ENCODE measurements at places on chromosomes 5 and 9.
A peak's percentile ranks its signal among the peaks of the same experiment; 100 is the strongest.

- no peak for DNase-seq
These were observed 136.3 kb downstream of the ASTN2 start for GRCh38 chr9:117278471-117279035.

DNA sequence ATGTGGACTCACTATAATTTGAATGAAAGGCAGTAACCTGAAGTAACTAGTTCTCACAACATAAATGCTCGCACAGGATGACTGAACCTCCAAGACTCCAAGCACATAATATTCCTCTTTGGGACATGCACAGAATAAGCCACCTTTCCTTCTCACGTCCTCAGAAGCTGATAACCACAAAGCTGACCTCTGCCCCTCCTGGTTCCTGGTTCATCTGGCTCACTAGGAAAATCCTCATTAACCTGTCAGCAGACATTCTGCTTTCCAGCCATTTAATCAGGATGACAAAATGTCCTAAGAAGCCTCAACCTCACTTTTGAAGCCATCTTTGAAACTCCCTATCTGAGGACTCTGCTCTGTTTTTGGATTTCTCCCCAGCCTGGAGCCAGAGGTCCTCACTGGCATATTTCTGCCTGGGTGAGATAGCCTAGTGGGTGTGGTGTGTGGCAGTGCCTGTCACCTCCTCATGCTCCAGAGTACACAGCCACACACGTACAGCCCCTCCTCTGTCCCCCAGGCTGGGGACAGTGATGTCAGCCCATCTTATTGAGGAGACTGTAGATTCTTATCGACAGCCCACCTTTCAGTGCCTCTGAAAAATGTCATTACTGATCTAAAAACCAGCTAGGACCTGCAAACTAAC, 10.3 kb downstream of the ANKH start:
- no peak for DNase-seq

- no peak for DNase-seq
These were observed 783 bp upstream of the ZFR start for GRCh38 chr5:32445287-32445758.

DNA sequence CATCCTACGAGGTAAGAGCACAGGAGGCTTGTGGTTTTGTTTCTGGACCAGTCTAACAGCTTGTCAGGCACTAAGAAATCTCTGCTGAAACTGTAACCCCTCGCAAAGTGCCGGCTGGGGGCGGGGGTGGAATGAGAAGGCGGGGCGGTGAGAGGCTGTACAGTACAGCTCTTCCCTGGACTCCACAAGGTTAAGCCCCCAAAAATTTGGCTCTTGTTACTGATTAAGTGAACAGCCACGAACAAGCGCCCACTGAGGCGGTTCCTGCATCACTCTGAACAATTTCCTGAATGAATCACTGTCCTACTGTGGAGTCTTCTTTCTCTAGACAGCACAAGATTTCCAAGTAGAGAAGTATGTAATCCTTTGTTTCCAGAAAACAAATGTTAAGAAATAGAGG, 6.8 kb downstream of the FBP2 start:
- DNase-seq: no peak

- peak; percentile 45 for DNase-seq
These were observed 102.4 kb downstream of the ROR2 start for GRCh38 chr9:91847581-91848091.

- DNase-seq: no peak
These were observed 10.6 kb upstream of the SAP30L start for GRCh38 chr5:154435226-154435625.

DNA sequence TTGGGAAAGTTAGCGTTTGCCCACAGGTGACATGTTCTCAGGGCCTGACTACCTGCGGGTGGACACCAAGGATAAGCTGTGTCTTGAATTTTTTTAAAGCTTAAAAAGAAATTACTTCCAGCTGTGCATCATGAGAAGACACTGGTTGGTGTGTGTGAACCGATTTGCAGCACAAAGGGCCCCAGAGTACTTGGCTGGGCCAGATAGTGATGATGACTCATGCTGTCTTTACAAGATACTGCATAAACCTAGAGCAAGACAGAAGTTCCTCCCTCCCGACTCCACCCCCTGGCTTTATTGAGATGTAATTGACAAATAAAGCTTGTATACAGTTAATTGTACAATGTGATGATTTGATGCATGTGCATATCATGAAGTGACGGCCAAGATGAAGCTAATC, 212.8 kb downstream of the NXNL2 start:
- DNase-seq: peak; percentile 77

DNA sequence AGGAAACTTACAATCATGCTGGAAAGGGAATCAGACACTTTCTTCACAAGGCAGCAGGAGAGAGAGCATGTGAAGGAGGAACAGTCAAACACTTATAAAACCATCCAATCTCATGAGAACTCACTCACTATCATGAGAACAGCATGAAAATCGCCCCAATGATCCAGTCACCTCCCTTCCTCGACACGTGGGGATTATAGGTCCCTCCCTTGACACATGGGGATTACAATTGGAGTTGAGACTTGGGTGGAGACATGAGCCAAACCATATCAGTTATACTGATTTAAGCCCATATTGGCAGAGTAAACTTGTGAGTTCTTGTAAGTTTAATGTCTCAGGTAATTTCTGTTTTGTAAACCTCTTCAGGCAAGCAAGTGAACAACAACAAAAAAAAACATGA, 70.8 kb downstream of the ERAP1 start:
- no peak for DNase-seq

DNA sequence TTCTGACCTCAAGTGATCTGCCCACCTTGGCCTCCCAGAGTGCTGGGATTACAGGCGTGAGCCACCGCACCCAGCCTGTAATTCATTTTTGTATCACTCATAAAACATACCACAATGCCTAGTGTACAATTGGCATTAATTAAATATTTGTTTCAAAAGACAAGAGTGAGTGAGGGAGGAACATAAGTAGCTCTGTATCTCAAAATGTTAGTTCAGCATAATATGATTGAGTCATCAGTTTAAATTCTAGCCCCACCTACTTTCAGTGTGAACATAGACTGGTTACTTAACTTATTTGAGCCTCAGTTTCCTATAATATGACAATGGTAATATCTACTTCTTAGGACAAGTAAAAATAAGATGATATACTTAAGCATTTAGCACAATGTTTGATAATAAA, 26.9 kb downstream of the INVS start:
- no peak for DNase-seq

Measured in AG09319 (cell line).